Activated T-helper 1 cell treated with anti-CD3 and anti-CD28 coated beads, Interleukin-2, amount 50 U/mL, for 16 hours (primary cell): ENCODE measurements at places on chromosomes 3 and 15.

GRCh38 chr3:122794779-122795673 is at the start of gene SLC49A4:
SLC49A4 (plus strand) TSS chr3:122795069; CDS start chr3:122795193, 124 bp downstream.
- peak; percentile 55 for DNase-seq

DNA sequence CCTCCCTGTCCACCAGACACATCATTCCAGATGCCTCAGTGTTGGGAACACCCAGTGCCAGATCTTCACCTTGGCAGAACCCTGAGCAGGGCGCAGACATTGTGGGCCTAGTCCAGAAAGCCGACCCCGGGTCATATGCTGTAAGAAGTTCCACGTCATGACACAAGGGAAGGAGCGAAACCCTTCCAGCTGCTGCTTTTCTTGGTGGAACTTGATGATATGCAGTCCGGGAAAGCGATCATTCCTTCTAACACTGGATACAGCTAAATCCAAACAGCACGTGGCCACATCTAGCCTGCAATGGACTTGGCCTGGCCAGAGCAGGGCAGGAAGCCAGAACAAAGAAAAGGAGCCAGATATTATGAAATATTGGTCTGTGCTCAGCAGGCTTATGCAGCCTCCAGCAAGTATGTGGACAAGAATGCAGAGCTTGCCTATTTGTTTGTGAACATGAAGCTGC is 22.0 kb downstream of the GASK1A start:
- no peak for DNase-seq

DNA sequence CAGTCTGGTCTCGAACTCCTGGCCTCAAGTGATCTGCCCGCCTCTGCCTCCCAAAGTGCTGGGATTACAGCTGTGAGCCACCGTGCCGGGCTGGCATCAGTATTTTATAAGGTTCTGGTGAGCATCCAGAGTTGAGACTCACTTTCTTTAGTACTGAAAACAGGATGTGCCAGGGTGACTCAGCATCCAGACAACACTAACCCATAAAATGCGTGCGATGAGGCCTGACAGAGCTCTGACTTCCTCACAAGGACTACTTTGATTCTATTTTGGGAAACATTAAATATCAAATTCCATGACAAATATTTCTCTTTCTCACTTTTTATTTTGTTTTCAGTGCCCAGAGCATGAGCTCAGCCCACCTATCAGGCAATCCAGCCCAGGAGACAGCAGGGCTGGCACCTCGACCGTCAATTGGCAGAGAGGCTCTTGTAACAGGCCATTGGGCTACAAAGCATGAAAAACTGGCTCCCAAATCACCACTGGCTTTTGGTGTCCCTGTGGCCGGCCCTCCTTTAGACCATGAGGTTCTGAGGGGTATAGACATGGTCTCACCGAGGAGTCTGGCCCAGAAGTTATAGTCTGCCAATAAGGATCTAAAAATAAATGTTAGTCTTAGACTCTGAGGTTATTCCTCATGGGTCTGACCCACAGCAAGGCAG is 75.0 kb downstream of the FEM1B start:
- DNase-seq = no peak

- peak; percentile 50 for DNase-seq
These were observed 3.2 kb upstream of the LSG1 start for GRCh38 chr3:194675081-194675640.

DNA sequence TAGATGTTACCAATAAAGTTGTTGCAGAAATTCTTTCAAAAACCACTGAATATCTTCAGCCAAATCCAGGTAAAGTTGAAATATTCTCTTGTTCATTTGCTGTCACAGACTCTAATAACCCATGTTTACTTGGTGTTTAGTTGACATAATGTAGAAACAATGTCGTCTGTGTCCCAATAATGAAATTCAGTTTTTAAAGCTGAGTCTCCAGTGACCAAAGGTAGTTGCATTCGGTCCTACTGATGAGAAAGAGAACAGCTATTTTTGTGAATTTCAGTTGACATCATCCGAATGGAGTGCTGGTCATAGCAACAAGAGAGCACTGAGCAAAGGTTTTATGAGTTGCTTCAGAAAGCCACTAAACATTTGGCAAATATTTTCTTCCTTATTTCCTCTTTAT is 88.8 kb upstream of the ADAMTSL3 start:
- no peak for DNase-seq

- no peak for DNase-seq
These were observed 16.4 kb upstream of the FGD5 start for GRCh38 chr3:14802381-14802731.

- no peak for DNase-seq
These were observed 440.7 kb downstream of the MAGI1 start for GRCh38 chr3:65597952-65598413.

- DNase-seq = no peak
These were observed 140.9 kb downstream of the KCNMB2 start for GRCh38 chr3:178676942-178677790.
